ENCODE measurements at places on chromosomes 3 and 15. TPM values are rescaled to one million over a fixed set of nuclear protein-coding genes. Genes with fewer than 3 reads are reported as not detected.
A peak's percentile ranks its signal among the peaks of the same experiment; 100 is the strongest.

MINAR1 gene
- 0.47 TPM for total RNA-seq

- DNase-seq, result no peak
Observed at GRCh38 chr3:116342499-116342898, 102.8 kb downstream of the LSAMP start.

DNA sequence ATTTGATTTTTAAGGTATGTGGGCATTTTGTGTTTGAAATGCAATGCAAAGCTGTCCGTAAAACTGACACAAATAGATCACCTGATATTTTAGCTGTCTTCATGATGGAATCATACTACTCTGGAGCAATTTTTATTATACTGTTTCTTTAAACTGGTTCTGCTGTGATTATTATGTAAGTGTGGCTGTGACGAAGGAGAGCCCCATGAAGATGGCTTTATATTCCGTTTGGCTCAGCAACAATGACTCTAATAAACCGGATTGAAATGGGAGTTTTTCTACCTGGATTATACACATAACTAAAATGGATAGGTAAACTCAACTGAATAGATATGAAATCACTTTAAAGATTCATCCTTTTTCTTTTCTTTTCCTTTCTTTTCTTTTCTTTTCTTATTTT lies 9.4 kb downstream of the TLNRD1 start:
- no peak for DNase-seq

GRCh38 chr3:194587438-194587931 lies 45.7 kb downstream of the TMEM44 start:
- no peak for DNase-seq

- no peak for DNase-seq
Observed at GRCh38 chr3:139988472-139989156, 53.6 kb downstream of the CLSTN2 start.

DNA sequence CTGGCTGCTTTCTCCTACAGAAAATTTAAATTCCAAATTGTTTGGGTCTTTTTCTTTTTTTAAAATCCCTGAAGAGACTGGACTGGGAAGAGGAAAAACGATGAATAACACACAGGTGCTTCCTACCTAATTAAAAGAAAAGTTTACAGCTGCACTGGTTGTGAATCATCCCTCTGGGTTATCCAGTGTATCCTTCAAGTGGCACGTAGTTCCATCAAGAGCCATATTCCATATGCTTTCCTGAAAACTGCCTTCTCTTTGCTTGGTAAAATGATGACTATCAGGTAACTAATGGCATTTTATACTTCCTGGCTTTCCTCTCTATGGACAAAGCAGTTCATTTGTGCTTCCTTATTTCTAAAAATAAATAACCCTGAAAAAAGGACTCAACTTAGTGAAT lies 123.2 kb downstream of the MAGI1 start:
- no peak for DNase-seq

ACP3 gene
- total RNA-seq, result not detected

- no peak for DNase-seq
Observed at GRCh38 chr15:85281293-85281882, 99.0 kb upstream of the AKAP13 start.

GRCh38 chr15:93179072-93179471 lies 90.1 kb upstream of the RGMA start:
- no peak for DNase-seq

ATP13A4 gene
- 6.5 TPM for total RNA-seq

DNA sequence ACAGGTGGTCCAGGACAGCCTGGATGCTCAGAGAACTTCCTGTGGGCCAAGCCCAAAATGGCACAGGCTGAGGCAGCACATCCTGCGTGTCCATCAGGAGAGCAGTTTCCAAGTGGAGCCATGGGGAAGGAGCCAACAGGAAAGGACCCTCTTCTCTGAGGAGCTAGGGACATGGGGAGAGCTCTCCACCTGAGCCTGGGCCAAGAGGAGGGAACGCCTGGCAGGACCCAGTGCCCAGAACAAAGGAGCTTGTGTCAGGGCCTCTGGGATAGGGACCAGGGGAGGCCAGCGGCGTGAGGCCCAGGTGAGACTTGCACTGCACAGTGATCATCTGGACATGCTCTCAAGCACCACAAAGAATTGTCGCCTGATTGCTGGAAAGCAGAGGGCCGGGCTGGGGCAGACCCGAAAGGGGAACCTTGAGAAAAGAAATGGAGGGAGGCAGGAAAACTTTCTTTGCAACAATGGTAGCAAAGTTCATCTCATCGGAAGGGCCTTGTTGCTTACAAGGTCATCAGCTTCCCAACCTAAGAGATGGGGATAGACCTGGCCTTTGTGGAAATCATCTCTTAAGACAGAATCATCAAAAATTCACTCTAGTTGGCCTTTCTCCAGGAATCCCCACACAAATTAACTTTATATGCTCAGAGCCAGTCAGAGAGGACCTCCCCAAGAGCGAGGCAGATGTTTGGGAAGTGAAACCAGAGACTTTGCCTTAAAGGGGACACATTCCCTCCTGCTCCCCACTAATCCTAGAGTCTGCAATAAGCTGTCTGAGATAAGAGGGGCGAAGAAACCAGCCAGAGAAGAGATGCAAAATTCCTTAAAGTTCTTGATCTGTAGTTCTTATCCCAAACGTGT lies 47.7 kb upstream of the HES1 start:
- DNase-seq, result no peak

- DNase-seq, result no peak
Observed at GRCh38 chr3:144105542-144105941, 133.9 kb downstream of the DIPK2A start.

DNA sequence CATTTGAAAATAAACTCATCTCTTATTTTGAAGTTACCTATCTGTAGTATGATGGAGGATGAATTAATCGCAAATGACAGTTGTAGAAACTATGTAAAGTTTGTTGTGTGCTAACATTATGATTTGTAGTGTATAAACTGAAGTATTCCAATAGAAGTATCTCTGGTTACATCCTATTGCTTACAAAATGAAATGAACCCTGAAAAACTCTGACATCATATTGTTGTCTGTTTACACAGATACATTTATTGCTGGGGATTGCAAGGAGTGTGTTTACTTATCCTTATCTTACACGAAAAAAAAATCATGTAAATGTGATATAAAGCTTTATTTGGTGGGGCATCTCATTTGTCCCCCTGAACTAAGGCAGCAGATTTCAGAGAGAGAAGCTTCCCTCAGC lies 2.6 kb upstream of the ABHD10 start:
- DNase-seq, result no peak

DNA sequence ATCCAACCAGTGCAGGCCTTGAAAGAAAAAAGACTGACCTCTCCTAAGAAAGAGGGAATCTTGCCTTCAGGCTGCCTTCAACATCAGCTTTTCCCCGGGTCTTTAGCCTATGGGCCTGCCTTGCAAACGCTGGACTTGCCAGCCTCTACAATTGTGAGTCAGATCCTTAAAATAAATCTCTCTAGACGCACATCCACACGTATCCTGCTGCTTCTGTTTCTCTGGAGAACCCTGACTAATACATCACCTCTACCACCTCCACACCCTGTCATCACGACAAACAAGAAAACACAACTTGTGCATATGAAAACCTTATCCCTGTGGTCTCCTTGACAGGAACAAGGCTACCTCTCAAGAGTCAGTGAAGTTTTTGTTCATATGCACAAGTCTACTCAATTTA lies 11.8 kb downstream of the CYFIP1 start:
- DNase-seq, result no peak

B2M gene
- total RNA-seq, result 6,920 TPM

CLEC3B gene
- total RNA-seq, result not detected

DNA sequence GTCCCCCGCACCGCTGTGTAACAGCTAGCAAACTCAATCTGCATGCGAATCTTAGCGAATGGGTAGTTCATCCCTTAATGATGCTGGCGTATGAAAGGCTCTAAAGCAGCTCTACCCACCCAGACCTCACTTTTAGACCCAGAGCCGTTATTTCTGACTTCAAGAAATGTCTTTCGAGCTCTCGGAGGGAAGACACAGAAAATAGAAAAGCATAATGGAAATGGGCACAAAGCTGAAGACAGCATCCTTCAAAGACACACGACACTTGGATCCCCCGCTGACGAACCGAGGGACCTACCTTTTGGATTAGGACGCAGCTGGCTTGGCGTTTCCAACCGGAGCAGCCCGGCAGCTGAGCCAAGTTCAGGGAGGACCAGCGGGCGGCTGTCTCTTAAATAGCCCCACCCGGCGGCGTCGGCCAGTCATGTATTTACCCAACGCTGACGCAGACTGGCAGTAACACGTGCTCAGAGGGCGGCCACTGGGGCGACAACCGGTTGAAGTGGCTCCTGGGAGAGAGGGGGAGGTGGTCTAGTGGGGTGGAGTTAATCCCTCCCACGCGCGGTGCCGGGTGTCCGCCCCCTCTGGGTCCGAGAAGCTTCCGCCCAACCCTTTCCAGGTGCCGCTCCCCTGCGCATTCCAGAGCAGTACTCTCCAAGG lies 1.5 kb downstream of the CCK start:
- DNase-seq, result no peak

DNA sequence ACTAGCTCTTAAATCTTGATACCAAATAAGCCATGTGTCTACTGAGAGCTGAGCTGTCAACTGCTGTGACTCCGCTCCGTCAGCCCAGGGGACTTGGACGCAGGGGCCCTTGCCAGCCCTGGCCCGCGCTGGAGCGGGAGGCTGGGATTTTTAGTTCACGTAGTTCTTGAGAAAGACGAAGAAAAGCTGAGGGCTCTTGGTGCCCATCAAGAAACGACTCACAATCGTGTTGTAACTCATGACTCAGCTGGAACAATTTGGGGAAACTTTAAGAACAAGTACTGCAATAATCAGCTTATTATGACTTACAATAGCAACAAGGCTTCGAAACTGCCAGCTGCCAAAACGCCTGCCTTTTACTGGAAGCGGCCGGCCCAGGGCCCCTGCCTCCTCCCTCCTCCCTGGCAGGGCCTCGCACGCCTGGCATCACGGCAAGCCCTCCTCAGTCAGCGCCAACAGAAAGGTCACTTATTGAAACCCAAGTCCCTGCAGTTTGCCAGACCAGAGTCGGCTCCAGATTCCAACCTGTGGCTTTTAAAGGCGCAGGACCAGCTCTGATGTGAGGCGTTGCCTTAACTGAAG lies 60.3 kb downstream of the RGMA start:
- DNase-seq, result peak; percentile 40

DNA sequence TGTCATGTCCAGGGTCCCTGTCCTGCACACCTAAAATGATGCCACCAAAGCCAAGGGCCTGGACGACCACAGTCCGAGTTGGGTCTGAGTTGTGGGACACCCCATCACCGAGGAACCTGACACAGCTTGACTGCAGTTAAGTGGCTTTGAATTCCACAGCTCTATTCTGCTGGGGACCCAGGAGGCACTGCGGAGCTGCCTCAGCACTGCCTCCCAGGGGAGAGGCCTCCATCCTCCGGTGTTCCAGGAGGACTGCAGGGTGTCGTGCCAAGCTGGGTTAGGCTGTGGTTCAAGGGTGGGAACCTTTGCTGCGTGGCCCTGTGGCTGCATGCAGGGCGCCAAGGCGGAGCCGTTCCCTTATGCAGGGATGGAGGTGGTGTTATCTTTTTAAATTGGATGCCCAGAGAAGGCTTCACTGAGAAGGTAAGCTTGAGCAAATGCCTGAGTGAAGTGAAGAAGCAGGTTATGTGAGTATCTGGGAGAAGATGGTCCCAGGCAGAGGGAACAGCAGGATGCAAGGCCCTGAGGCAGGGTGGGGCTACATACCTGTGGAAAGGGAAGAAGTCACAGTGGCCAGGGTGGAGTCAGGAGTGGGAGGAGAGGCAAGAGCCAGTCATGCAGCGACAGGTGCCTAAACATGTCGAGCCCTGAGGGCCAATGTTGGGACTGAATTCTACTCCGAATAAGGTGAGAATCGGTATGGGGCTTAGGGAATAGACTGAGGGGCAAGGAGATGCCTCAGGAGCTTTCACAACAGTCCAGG lies 144.8 kb downstream of the TPRA1 start:
- no peak for DNase-seq

CDHR4 gene
- total RNA-seq, result 0.16 TPM

DNA sequence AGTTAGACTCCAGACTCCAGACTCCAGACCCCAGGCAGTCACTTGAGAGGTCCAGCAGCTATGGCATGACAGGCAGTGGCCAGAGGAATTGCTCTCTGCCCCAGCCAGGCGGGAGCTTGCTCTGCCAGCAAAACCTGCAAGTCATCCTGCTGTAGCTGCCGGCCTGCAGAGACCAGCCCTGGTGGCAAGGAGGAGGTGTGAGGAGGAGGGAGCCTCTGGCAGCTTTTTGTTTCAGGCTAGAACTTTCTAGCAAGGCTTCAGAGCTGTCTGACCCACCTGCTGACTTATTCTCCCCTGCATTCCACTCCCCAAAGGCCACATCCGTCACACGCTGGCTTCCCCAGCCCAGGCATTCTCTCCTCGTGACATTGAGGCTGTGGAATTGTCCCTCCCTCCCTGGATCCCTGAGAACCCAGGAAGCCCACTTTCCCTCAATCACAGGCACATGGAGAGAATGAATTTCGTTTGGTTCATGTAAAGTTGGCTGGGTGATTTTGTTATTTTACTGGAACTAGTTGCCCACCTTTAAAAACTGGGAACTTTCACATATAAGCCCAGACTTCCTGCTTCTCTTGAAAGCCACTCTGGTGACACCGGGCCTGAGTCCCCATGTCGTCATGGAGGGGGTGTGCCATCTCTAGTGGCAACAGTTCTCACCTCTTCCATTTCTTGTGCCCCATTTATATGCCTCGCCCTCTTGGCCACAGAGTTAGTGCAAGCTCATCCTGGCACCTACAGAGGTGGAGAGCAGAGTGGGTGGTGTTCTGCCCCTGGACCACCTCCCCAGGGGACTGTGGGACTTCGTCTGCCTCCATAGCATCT lies 82.7 kb downstream of the ABHD5 start:
- no peak for DNase-seq

NEO1 gene
- 3.4 TPM for total RNA-seq

DNA sequence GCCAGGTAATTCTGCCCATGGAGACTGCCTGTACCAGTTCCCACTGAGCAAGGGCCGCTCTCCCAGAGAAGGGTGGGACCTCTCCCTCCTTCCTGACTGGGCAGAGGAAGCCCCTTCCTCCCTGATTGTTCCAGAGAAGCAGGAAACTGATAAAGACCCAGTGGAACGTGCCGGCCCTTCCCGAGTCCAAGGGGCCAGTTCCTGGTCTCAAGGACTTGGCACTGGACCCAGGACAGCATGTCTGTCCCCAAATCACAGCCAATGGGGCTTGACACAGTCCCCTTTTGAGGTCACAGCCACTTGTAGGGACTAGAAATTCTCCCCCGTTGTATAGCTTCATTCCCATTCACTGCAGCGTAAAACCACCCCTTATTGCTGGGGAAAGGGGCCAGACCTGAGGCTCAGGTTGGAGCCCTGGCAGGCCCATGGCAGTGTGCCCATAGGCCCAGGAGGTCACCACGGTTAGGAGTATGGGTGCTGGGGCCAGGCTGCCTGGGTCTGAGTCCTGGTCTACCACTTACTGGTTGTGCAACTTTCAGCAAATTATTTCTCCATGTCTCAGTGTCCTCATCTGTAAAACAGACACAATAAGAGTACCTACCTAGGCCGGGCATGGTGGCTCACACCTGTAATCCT lies 18.1 kb downstream of the CSRNP1 start:
- no peak for DNase-seq

- no peak for DNase-seq
Observed at GRCh38 chr3:51099794-51100535, 285.1 kb upstream of the MANF start.

- DNase-seq, result no peak
Observed at GRCh38 chr3:153925841-153926514, 195.2 kb upstream of the ARHGEF26 start.

ITIH3 gene
- total RNA-seq, result not detected

GRCh38 chr3:162769564-162769963 lies 1273.0 kb downstream of the OTOL1 start:
- DNase-seq, result no peak

- no peak for DNase-seq
Observed at GRCh38 chr15:89359471-89360293, 25.1 kb upstream of the POLG start.
